ENCODE measurements at places on chromosomes 3 and 15.

GRCh38 chr3:15439476-15439875 lies 12.1 kb downstream of the EAF1 start:
- DNase-seq: no peak

GRCh38 chr3:23762214-23762613 lies 43.5 kb upstream of the UBE2E1 start:
- no peak for DNase-seq

- DNase-seq: no peak
Measured at GRCh38 chr15:61671736-61672135, 388.5 kb downstream of the VPS13C start.

DNA sequence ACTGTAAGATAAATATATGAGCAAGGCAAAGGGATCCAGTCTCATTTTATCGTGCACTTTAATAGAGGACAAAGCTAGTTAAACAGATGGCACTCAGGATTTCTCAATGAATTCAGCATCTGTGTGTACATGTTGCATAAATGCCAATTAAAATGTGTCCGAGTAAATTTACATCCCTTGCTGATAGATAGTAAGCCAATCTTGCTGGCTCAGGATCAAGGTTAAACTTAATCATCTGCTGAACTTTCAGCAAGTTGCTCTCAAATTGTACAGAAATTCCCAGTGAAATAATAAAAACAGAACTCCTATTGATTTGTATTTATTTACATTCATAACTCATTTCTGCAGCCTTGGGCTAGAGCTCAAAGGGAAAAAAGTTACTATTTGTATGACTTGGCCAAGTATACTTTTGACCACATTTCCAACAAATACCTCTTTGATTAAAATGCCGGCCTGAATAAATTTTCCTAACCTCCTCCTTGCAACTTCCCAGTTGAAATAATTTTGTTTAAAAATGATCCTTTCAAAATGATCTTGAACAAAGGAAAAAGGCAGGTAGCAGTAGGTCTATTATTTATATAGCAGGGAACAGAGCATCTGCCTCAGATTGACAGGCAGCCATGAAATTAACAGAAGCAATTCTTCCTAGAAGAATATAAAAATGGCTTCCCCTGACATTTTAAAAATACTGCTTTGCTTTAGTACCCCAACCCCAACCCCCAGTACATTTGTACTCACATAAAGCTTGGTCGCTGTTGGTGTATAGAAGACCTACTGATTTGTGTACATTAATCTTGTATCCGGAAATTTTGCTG lies 1001.9 kb downstream of the ROBO1 start:
- no peak for DNase-seq

DNA sequence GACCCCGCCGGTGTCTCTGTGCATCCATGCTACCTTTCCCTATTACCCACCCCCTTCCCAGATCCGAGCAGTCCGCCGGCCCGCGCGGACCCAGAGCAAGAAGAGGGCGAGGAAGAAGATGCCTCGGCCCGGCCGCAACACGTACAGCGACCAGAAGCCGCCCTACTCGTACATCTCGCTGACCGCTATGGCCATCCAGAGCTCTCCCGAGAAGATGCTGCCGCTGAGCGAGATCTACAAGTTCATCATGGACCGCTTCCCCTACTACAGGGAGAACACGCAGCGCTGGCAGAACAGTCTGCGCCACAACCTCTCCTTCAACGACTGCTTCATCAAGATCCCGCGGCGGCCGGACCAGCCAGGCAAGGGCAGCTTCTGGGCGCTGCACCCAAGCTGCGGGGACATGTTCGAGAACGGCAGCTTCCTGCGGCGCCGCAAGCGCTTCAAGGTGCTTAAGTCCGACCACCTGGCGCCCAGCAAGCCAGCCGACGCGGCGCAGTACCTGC lies 788 bp downstream of the FOXB1 start:
- no peak for DNase-seq

DNA sequence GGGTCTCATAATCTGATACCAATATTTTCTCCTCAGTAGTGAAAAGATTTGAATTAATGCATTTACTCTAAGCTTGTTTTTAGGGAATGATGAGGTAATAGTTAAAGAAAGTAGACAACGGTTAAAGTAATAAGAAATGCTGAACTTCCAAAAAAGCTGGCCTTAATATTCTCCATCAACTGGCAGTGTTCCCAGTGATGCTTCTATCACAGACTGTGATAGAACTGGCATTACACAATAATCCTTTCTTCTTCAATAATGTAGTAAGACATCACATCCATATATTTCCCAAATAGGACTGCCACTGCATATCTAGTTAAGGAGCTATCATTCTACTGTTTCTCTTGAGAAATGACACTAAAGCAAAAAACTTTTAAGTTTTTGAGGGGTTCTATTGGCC lies 188.7 kb downstream of the IL5RA start:
- no peak for DNase-seq
